Activated T-cell treated with anti-CD3 and anti-CD28 coated beads, Interleukin-2, amount 50 U/mL, for 72 hours (primary cell): ENCODE measurements at places on chromosomes 7 and 10.

- no peak for DNase-seq
These were observed 20.5 kb downstream of the ARHGAP12 start for GRCh38 chr10:31908157-31908556.

DNA sequence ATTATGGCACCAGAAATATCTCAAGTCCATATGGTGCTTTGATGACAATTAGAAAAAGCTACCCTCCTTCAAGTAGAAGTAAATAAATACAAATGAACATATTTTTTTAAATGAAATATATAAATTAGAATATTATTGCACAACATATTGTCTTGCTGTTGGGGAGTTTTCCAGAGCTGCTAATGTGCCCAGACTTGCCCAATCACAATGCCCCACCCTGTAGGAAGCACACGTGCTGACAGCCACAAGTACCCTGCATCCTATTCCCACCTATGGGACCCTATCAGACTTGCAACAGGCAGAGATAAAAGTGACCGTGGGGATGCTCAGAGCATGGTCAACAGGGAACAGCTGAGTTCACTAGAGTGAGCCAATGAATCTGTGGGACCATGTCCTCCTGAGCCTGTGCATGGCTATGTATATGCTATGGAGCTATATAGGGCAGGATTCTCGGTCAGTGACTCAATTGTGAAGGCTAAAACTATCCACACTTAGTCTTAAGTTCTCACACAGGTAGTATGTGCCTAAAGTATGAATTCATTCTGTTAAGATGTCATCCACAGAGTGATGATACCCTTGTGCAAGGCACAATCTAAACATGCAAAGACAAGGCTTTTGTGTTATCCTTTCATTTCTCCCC, 336.0 kb downstream of the HGF start:
- no peak for DNase-seq

GRCh38 chr7:90763108-90763507, 167.0 kb downstream of the CDK14 start:
- no peak for DNase-seq

DNA sequence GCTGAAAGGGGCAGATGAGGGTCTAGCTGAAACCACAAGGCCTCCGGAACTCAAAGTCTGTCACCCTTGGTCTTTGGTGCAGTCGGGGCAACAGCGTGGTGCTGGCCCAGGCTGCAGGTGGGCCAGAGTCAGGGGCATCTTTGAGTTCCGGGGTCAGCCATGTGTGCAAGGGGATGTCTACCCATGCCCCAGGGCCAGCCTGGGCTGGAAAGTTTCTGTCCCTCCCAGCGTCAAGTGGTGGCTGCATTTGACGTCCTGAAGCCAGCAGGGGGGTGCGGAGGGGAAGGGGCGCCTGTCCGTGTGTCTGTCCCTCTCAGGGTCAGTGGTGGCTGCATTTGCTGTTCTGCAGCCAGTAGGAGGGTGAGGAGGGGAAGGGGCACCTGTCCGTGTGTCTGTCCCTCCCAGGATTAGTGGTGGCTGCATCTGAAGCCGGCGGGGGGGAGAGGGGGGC, 638 bp downstream of the BRAT1 start:
- DNase-seq, result no peak

- no peak for DNase-seq
These were observed 188.1 kb downstream of the MYOF start for GRCh38 chr10:93293999-93294398.

- no peak for DNase-seq
These were observed 85.2 kb downstream of the CHCHD3 start for GRCh38 chr7:132996581-132997242.

- DNase-seq, result no peak
These were observed 2.1 kb downstream of the SPRN start for GRCh38 chr10:133422223-133422806.

DNA sequence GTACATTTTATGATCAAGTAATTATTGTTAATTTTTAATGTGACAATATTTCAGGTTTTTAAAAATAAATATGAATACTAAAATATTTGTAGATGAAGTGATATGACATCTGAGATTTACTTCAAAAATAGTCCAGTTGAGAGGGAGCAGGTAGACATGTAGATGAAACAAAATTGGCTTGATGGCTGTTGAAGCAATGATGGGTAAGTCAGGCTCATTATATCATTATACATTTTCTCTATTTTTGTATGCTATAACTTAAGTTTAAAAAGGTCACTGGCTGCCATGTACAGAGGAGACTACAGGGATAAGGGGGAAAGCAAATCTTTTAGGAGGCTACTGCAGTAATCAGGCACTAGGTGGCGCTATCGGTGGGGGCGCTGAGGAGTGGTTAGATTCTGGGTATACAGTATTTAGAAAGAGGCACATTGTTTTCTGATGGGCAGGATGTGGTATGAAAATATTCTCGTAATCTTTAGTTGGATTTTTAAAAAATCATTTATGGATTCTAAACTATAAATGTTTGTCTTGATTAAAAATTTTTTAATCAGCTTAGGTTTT, 189.8 kb upstream of the IMMP2L start:
- peak; percentile 72 for DNase-seq

DNA sequence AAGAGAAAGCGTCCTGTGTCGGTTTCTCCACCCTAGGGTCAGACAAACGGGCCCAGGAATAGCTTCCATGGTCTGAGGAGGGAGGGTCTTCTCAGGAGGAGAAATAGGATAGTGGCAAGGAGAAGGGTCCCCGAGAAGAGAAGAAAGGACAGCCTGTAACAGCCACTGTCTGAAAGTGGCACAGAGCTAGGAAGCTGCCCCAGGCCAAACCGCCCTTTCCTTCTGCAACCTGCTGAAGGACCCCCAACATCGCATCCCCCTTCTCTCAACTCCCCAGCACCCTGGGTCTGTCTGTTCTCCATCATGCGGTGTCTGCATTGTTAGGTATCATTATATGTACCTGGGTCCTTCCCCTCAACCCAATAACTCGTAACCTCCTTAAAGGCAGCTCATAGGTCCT, 47.1 kb downstream of the COL17A1 start:
- DNase-seq, result no peak

DNA sequence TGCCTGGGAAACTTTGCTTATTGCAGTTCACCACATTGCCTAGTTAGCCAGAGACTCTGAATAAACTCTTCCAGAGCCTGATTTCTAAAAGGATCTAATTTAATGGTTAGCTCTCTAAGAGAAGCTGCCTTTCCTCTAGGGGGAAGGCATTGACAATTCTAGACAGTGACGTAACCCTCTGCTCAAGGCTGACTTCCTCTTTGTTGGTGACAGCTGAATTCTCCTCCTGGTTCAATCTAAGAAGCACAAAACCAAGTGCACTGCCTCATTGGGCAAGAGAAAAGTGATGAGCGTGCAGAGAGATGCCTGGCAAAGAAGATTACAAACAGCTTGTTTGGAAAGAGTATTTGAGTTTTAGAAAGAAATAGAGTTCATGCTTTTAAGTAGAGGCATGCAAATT, 102.7 kb downstream of the MACC1 start:
- DNase-seq, result no peak

GRCh38 chr10:86139066-86139657, 227.4 kb downstream of the GRID1 start:
- DNase-seq, result peak; percentile 21

GRCh38 chr10:128221807-128222206, 95.6 kb upstream of the MKI67 start:
- DNase-seq, result no peak

GRCh38 chr10:1552881-1553670, 184.2 kb downstream of the ADARB2 start:
- no peak for DNase-seq
